ENCODE measurements at places on chromosomes 7 and 10.
A peak's percentile ranks its signal among the peaks of the same experiment; 100 is the strongest.

GRCh38 chr10:68318331-68319059 is 13.4 kb upstream of the HNRNPH3 start:
- DNase-seq, result no peak

DNA sequence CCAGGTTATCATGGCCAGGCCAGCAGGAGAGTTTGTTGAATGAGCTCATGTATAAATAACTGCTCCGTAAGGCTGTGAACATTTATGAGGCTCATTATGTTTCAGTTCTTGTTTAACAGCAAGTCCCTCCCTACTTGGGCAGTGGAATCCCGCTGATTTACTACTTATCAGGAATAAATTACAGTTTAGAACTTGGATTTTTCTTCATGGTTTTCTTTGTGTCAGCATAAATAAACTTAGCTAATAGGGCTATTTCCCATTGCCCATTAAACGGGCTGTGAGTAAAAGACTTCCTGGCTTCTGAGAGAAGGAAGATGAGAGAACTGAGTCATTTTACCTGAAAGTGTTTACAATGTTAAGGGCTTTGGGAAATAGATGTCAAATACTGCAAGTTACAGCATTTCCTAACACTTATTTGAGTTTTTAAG is 701.6 kb upstream of the ANKRD30A start:
- no peak for DNase-seq

- no peak for DNase-seq
These were observed 1.7 kb downstream of the SDK1 start for GRCh38 chr7:3302681-3303320.

DNA sequence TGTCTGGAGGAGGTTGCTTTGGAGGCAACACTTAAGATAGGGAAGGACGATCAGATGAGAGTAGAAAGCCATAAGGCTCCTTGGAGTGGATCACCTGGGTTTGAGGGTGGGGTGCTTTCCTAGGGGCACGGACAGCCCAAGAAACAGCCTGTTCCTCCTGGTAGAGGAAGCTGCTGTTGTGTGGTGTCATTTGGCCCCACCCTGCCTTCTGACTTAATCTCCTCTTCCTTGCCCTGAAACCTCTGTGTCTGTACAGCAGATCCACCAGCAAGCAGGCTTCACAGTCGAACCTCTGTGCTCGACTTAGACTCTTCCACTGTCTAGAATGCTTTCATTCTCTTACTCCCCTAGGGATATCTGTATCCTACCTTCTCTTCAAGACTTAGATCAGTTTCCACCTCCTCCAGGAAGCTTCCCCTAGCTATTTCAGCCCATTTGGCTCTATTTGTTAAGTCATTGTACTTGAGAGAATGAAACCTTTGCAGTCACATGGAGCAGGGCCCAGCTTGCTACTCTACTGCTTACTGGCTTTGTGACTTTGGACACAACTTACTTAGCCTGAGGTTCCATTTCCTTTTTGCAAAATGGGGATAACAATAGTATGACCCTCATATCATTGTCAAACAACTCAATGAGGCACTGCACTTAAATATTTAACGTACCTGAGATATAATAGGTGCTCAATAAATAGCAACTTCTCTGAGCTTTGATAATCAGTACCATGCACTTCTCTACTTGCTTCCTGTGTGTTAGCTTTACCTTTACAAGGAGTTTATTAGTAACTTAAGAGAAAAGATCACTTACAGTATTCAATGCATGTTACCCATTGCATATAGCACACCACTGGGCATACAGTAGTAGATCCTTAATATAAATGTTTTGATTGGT is 5.0 kb downstream of the MXI1 start:
- no peak for DNase-seq

DNA sequence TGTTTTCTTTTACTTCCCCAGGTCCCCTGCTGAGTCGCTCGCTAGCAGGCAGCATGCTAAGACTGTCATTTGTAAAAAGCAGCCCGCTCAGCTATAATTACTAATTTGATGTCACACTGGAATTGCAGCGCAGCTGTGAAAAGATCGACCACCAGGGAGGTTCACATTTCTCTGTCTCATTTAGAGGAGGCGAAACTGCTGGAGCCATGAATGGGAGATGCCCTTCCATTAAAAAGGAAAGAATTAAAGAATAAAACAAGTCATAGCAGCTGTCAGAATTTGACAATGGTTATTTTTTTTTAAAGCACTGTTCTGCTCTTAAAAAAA is 153.5 kb downstream of the PIP4K2A start:
- DNase-seq, result no peak

DNA sequence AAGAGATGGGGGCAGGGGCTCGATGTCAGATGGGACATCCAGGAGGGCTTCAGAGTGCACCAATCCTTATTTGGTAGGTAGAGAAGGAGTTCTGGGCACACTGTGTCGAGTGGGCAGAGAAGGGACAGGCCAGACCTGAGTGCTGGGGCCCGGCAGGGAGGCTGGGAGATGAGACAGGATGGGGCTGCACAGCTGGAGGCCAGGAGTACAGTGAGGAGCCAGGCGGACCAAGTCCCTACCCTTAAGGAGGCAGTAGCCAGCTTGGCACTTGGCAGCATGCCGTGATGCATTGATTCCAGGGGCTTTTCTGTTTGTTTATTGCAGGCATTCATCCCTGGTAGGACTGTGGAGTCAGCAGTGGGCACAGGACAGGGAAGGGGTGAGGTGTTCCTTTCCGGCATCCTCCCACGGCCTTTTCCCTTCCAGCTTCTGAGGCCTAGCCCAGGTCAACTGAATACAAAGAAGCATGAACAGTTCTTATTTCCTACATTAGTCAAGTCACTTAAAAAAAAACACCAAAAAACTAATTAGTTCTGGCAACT is 168.8 kb upstream of the CDCA7L start:
- no peak for DNase-seq

- DNase-seq, result no peak
These were observed 211.2 kb downstream of the CACNB2 start for GRCh38 chr10:18351421-18351820.

- no peak for DNase-seq
These were observed 113.9 kb downstream of the MYOF start for GRCh38 chr10:93368210-93368609.

GRCh38 chr7:94325122-94325475 is 69.6 kb upstream of the COL1A2 start:
- DNase-seq, result no peak

DNA sequence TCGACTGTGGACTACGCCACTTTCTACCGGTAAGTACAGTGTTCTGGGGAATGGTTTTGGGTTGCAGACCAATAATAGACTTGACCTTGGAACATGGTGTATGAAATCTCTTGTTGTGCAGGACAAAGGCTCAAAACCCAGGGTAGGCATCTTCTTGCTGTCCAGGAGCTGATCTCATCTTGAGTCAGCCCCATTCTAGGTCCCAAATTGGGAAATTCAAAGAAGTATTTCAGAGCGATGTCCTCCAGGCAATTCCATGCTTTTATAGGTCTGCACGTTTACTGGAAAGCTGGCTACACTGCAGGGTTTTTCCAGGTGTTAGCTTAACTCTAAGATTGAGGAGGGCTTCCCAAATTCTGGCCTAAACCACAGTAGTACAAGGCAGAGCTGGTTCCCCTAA is 180.7 kb downstream of the BMPER start:
- DNase-seq, result no peak

DNA sequence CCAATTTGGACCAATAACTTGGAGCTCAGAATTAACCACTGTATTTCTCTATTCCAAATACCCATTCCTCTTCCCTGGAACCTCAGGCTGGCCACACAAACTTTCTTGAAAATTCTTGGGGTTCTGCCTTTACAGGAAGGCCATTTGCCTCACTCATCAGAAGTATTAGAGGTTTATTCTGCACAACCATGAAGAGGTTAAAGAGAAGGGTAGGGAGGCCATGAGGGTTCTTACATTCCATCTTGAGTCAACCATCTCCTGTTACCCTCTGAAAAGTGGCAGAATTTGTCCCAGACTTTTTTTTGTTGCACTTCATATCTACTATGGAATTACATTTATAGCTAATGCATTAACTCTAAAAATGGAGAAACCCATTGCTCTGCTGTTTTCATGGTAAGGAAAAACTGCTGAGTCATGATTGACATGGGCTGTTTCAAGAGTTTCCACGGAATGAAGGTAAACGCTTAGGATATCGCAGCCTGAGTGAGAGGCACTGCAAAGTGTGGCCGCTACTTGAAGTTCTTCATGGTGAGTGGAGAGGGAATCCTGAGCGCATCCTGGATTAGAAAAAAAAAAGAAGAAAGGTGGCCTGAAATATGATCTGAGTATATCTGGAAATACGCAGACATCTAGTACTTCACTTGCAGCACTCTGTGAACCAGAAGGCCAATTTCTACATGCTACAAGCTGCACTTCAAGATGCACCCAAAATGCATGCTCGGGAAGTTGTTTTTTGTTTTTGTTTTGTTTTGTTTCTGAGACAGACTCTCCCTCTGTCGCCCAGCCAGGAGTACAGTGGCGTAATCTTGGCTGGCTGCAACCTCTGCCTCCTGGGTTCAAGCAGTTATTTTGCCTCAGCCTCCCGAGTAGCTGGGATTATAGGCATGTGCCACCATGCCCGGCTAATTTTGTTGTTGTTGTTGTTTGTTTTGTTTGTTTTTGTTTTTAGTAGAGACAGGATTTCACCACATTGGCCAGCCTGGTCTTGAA is 83.7 kb downstream of the KIAA1217 start:
- DNase-seq, result no peak

- DNase-seq, result no peak
These were observed at the start of gene PTN for GRCh38 chr7:137343281-137343841. Gene PTN, minus strand, starts transcription at chr7:137343733. Its CDS starts 88,760 bp downstream, at chr7:137254973.

GRCh38 chr10:96299383-96299782 is 4.9 kb upstream of the DNTT start:
- no peak for DNase-seq

DNA sequence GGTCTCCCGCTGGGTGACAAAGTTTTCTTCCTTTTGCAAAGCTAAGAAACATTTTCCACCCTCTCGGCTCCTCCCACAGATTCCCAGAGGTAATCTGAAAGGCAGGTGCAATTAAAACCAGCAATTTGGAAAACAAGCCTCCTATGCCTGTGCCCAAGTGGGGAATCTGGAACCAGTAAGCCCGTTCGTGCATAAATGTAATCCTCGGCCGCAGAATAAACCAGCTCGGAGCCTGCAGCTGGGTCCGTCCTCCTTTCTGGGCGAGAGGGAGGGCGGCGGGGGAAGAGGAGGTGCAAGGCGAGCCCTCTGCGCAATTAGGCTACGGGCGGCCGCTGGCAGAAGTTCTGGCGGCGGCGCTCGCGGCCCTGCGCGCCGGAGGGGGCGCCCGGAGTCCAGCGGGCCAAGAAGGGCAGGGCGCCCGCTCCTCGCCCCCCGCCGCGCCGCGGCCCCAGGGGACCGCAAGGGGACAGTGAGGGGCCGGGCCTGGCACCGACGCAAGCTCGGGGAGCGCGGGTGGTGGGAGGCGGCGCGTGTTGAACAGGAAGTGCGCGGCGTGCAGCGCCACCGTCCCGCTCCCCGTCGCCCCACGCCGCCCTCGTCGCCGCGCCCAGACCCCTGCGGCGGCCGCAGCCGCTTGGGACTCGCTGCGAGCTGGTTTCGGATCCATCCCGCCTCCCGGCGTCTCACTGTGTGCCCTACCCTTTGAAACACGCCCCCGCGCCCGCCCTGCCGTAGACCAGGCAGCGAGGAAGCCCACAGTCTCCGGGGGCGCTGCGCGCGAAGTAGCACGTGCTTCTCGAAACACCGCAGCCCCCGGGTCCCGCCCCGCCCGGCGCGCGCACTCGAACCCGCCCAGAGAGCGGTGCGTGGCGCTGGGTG is at the start of gene PRKAG2:
PRKAG2 (minus strand) TSS at position 217 of the 879 bp plus-strand sequence. CDS start 495 bp downstream, outside the sequence.
- no peak for DNase-seq

DNA sequence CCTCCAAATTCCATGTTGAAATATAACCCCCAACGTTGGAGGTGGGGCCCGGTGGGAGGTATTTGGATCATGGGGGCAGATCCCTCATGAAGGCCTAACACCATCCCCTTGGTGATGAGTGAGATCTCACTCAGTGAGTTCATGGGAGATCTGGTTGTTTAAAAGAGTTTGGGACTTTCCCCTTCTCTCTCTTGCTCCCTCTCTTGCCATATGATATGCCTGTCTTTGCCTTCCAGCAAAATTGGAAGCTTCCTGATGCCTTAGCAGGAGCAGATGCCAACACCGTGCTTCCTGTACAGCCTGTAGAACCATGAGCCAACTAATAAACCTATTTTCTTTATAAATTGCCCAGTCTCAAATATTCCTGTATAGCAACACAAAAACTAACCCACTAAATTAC is 55.7 kb upstream of the CDK1 start:
- DNase-seq, result no peak

DNA sequence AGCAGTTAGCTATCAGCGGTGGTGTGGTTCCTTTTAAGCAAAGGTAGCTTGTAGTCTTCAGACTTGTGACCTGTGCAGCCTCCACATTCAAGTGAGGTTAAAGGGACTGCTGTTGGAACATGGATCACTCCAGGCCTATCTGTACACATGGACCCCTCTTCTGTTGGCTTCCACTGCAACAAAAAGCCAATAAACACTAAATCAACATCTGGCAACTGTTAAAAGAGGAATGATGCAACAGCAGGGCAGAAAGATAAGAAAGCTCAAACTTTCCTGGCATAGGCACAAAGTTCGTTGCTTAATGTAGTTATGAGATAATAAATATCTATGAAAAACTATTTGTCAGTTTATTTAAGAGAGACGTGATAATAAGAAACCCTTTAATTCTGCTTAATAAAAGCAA is 4.0 kb upstream of the MINPP1 start:
- no peak for DNase-seq

- peak; percentile 51 for DNase-seq
These were observed 14.4 kb upstream of the RBM20 start for GRCh38 chr10:110629680-110630191.

- no peak for DNase-seq
These were observed 461 bp upstream of the FIGNL1 start for GRCh38 chr7:50450590-50451032.

DNA sequence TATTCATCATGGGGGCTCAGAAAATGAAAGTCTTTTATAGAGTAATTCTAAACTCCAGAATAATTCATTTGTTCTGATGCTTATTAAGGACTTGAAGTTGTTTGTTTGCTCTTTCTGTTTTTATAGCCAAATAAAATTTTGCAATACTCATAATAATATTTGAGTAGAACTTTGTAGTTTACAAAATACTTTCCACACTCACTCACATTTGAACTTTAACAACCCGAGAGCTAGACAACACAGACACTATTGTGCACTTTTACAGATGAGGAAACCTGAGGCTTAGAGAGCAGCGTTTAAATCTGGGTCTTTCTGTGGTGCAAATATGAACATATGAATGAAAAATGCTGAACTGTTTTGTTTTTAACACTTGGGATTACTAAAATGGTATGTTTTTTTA is 126.8 kb downstream of the KAT6B start:
- DNase-seq, result no peak

- DNase-seq, result no peak
These were observed 3.7 kb downstream of the TMEM140 start for GRCh38 chr7:135151533-135151932.

GRCh38 chr10:63383141-63383540 is 82.6 kb downstream of the JMJD1C start:
- DNase-seq, result no peak

GRCh38 chr10:104931612-104932134 is 290.6 kb downstream of the SORCS3 start:
- no peak for DNase-seq

- no peak for DNase-seq
These were observed 65.3 kb downstream of the TFEC start for GRCh38 chr7:115965236-115965635.
